ENCODE measurements at places on chromosomes 2 and 18.

DNA sequence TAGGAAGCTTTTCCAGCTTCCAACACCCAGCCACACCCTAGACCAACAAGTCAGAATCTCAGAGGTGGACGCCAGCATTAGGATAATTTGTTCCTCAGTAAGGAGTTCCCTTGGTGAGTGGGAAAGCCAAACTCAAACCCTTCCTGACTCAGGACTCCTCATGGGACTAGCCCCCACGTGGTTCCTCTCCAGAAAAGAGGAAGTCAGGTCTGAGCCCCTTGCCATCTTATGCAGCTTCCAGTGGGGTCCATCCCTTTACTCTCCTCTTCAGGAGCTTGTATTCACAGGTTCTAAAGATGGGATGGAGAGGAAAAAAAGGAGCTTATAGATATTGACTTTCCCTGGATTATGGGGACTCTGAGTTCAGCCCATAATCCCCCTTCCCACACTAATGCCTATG is 14.8 kb upstream of the NOTO start:
- no peak for DNase-seq

DNA sequence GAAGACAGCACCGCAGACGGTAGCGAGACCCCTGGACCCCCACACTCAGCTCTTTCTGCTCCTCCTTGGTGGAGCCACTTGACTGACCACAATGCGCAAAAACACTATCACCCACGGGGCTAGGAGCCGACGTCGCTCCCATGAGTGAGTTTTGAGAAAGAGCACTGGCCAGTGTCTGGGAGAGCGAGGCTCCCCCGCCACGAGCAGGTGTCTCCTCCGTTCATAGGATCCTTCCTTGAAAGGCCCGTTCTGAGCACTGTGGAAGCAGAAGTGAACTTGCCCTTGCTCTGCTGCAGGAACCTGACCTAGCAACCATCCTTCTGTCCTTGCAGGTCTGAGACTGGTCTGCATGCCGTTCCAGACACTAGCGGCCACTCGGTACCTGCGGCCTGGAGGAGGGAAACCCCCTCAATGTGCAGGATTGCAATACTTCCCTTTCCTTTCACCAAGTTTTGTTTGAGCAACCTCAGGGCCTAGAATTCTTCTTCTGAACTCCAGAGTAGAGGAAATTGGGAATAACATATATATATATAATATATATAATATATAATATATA is 12.9 kb upstream of the ZNF516 start:
- no peak for DNase-seq

- no peak for DNase-seq
Observed at GRCh38 chr18:34746614-34747013, 36.5 kb downstream of the DTNA start.

GRCh38 chr2:240353086-240353798 is 82.2 kb upstream of the GPC1 start:
- DNase-seq: no peak

GRCh38 chr2:206611191-206611590 is 31.1 kb upstream of the FAM237A start:
- no peak for DNase-seq

- no peak for DNase-seq
Observed at GRCh38 chr2:128599700-128600099, 281.0 kb upstream of the HS6ST1 start.

DNA sequence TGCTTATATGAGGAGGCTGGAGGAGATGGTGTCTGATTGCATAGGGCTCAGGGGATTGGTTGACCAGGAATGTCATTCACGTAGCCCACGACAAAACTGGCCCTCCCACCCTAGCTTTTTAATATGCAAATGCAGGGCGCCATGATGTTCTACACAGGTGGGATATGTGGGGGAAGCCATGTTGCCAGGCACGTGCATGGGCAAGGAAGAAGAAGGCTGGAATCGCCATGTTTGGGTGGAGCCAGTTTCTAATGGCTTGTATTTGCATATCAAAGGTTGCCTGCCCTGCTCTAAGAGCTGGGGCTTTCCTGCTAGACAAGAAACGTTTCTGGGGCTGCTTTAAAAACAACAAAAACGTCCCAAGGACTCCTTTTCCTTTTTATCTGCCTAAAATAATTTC is 26.5 kb upstream of the LINC00305 start:
- no peak for DNase-seq

GRCh38 chr18:73124175-73124574 is 256.4 kb upstream of the NETO1 start:
- no peak for DNase-seq

DNA sequence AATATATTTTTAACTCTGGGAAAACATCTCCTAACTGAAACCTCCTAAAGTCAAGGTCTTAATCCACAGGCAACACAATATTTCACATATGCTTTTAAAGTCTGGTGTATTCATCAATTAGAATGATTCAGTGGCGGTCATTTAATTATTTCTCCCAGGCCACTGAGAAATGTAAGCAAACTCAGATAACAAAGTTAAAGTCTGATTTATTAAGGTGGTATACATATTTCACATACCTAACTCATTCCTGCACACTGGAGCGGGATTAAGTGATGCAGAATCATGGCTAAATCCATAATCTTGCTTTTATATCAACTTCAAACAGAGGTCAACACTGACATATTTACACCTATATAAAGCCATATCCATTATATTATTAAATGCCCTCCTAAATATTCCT is 43.7 kb downstream of the FRZB start:
- DNase-seq: no peak

DNA sequence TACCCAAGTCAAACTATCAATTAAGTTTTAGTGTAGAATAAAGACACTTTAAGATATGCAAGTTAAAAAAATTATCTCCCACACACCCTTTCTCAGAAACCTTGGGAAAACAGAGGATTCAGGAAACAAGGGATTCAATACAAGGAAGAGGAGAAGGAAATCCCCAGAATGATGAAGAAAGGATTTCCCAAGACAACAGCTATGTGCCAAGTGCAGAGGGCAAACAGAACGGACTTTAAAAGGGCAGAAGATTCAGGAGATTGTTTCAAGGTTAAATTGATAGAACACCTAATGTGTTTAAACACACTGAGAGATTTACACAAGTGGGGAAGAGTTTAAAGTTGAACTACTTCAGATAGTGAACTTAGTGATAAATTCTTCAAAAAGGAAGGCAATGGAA is 71.5 kb upstream of the EPAS1 start:
- no peak for DNase-seq

GRCh38 chr2:205589479-205589878 is 92.8 kb upstream of the NRP2 start:
- no peak for DNase-seq

DNA sequence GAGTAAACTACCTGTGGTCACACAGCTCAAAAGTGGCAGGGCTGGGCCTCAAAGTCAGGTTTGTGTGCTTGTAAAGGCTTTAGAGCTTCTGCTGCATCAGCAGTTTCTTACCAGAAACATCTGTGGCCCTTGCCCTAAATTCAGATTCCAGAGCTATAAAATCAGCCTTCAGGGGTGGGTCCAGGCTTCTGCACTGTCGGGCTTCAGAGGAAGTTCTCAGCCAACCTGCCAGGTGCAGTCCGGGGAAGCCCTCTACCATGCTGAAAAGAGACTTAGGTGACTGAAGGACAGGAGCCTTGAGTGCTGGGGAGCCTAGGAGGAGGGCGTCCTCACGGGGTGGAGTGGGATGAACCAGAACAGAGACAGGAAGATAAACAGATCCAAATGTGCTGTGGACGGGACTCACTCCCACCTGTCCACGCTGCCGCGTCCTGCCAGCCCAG is 69.9 kb upstream of the HS6ST1 start:
- no peak for DNase-seq

DNA sequence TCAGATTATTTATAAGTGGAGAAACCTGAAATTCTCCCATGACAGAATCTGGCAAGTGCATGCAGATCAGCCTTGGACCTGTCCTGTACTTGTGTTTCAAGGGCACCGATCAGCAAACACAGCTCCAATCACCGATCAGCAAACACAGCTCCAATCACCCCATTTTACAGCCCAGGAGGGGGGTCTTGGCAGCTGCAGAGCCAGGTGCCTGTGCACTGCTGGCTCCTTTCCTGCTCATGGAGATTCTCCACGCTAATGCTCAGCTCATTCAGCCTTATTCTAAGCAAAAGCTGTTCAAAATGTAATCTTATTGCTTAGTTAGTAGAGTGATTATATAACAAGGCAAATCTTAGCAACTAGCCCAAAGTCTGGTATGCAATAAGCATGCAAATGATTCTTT is 623.1 kb upstream of the HS6ST1 start:
- no peak for DNase-seq

DNA sequence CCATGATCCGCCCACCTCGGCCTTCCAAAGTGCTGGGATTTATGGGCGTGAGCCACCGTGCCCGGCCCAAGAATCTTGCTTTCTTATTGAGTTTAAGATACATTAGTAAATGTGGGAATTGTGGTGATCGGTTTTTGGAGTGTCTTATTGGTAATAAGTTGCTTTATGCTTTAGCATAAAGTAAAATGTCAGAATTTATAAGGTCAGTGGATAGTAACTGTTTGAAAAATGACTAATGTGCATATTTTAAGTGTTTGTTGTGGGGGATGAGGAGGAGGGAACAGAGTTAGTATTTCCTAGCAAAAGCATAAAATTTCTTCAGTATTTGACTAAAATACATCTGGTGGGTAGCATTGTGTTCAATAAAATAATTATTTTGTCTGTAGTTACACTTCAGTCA is 77.4 kb downstream of the SLC39A10 start:
- no peak for DNase-seq

GRCh38 chr2:27527182-27527581 is 30.5 kb downstream of the GCKR start:
- DNase-seq: no peak

GRCh38 chr2:10665833-10666232 is 23.9 kb downstream of the NOL10 start:
- no peak for DNase-seq

DNA sequence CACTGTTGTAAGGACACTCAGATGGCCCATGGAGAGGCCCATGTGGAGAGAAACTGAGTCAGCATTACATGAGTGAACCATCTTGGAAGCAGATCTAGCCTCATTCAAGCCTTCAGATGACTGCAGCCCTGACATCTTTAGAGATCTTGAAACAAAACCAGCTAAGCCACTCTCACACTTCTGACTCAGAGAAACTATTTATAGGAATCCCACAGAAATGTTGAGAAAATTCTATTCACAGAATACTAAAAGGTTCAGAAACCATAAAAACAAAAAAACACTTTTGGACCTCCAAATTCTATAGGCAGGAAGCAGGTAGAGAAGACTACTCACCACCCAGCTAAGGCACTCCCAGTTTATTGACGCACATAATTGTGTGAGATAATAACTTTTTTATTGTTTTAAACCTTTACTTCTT is 8.7 kb downstream of the TMEM169 start:
- DNase-seq: no peak

GRCh38 chr18:5152343-5153020 is 44.6 kb downstream of the AKAIN1 start:
- DNase-seq: no peak

- no peak for DNase-seq
Observed at GRCh38 chr18:76273036-76273545, 222.0 kb downstream of the ZNF516 start.

DNA sequence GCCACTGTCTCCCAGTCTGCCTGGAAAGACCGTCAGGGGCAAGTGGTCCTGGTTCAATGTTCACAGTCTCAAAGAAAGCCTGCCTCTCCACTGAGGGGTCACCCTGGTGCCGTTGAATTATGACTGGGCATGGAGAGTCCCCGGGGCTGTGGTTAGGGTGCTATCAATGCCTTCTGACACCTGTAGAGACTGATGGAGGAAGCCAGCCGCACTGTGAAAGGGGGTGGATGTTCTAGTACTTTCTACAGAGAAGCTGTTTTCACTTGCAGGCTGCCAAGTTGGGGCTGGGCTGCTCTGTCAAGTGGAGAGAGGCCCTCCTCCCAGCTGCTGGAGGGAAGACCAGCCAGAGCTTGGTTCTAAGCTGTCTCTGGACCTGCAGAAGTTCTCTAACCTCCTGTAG is 80.5 kb downstream of the BCL2L11 start:
- no peak for DNase-seq

DNA sequence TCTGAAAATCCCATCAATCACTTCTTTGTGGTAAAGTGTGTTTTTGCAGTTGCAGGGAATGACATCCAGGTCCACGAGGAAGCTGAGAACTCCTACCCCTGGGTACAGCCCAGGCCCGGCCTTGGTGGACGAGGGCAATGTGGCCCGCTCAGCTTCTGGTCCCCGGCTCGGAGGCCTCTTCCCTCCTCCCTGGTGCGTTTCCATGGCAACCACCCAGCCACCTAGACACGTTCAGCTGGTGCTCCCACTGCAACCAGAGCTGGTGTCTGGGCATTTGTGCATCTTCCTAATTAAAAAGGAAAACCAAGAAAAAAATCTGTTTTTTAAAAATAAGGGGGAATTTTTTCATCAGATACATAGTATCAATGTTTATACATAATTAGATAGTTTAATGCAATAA is 603.6 kb upstream of the SALL3 start:
- no peak for DNase-seq

- no peak for DNase-seq
Observed at GRCh38 chr2:237022533-237022932, 63.2 kb upstream of the COPS8 start.

DNA sequence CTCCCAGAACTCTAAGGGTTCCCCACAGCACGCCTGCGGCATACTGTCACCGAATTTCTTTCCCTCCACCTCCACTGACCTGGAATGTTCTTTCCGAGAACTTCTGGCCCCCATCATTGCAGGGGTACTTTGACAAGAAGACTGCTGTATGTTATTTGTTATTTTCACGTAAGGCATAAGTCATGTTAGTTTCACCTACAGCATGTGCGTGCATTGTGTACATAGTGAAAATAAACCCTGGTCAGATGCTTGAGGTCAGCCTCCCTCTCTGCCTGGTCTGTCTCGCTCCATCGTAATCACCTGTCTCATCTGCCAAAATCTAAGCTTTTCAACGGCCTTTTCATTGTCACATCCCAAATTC is 4.1 kb downstream of the ABCG8 start:
- no peak for DNase-seq

- DNase-seq: no peak
Observed at GRCh38 chr18:50190236-50190635, 4.7 kb downstream of the MYO5B start.

DNA sequence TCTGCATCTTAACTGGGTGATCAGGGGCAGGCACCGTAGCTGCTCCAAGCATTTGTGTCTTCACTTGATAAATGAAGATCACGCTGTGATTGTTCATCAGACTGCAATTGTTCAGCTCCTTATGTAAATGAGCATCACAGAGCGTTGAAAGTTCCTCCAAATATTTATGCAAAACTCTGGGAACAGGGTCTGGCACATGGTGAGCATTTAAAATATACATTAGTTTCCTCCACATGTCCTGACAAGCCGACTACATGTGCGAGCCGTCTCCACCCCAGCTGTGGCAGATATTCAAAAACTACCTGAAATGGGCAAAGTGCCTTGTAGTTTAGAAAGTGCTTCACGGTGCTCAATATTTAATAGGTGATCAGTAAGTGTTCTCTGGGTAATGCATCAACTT is 175.1 kb upstream of the ID2 start:
- no peak for DNase-seq

GRCh38 chr2:41963661-41964525 is 83.9 kb upstream of the PKDCC start:
- no peak for DNase-seq

Measured in activated B cell treated with CpG ODN at 0.5 μM for 24 hours (primary cell).